ENCODE measurements at places on chromosomes 1 and 21. TPM values are rescaled to one million over a fixed set of nuclear protein-coding genes. Genes with fewer than 3 reads are reported as not detected.

CLCA4 gene
- total RNA-seq, result not detected

CELA2B gene
- not detected for total RNA-seq

KIF2C gene
- total RNA-seq, result 8.6 TPM

NTRK1 gene
- total RNA-seq, result 296 TPM

OPRD1 gene
- 1.2 TPM for total RNA-seq

CD101 gene
- 3.2 TPM for total RNA-seq

FCMR gene
- not detected for total RNA-seq

LCE2B gene
- total RNA-seq, result not detected

PGLYRP4 gene
- total RNA-seq, result not detected

C1QB gene
- total RNA-seq, result not detected

RGS18 gene
- not detected for total RNA-seq

Data from glutamatergic neuron (in vitro differentiated cells).